Stimulated activated CD8-positive, alpha-beta memory T cell treated with anti-CD3 and anti-CD28 coated beads, Interleukin-4, amount 100 ng/mL, for 4 hours (primary cell): ENCODE measurements at places on chromosomes 1 and 21.

- DNase-seq: no peak
Observed at GRCh38 chr1:171298696-171299095, 15.3 kb upstream of the FMO4 start.

DNA sequence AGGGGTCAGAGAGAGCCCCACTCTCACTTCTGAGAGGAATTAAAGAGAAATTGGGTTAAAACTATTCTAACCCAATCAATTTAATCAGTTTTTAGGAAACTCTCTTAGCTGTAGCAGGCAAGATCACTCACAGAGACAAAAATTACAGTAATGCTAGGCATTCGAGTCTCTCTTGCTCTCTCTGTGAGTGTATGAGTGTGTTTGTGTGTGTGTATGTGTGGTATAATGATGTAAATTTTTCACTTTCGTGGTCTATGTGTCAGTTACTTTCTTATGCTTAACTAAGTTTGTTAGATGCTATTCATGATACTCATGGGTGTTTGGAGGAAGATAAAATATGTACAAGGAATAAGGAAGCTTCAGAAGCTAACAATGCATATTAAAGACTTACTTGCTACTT lies 131.3 kb downstream of the FASLG start:
- no peak for DNase-seq

DNA sequence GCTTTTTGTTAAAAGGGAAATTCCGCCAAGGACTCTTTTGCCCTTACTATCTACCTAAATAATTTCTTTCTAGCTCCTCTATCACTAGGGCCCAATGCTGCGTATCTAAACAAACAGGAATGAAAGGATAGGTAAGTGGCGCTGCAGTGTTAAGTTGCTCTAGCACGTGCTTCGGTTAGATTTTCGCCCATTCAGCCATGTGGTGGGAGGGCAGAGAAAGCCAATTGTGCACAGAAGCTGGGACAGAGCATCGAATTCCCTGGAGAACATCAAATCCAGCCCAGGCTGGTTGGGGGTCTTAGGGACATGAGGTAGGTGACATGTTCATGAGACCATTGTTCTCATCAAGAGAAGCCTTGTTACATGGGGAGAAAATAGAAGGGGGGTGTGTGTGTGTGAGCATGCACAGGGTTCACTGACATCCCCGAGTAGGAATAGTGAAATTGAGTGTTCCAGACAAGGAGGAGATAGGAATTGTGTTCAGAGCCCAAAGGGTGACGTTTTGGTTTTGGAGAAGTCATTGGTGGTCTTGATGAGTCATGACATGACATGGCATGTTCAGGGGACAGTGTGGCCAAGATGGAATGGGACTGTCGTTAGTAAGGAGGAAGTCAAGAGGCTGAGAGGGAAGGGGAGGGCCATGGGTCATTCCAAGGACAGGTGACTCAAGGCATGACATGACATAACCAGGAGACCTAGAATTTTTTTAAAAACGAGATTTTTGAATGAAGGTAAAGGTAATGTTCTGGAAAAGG lies 107.1 kb downstream of the TLR5 start:
- DNase-seq: no peak

DNA sequence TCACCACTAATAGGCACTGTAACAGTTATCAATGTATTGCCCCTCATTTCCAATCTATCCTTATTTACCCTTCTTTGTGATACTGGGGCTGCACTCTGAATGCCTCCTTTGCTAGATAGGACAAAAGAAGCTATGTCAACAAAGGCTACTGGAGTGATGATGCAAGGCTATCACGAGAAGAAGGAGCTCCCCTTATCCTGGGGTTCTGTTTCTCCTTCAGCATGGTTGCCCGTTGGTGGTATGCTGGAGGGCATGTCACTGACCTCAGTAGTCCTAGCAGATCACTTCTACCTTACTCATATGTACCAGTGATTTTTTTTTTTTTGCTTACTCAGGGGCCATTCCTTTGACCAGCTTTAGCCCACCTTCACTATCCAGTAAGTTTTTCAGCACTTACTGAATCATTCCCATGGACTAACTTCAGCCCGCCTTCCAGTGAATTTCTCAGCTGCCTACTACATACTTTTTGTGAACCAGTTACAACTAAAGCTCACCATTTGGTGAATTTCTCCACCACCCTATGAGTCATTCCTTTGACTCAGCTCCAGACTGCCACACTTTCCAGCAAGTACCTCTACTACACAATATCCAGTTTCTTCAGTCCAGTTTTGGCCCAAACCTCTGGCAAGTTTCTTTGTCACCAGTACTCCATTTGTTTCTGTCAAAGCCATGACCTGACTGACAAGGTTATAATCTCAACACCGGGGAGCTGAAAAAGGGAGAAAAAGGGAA lies 944.5 kb downstream of the KCNT2 start:
- DNase-seq: no peak

- DNase-seq: no peak
Observed at GRCh38 chr1:223711173-223711572, 1.2 kb upstream of the CAPN2 start.

DNA sequence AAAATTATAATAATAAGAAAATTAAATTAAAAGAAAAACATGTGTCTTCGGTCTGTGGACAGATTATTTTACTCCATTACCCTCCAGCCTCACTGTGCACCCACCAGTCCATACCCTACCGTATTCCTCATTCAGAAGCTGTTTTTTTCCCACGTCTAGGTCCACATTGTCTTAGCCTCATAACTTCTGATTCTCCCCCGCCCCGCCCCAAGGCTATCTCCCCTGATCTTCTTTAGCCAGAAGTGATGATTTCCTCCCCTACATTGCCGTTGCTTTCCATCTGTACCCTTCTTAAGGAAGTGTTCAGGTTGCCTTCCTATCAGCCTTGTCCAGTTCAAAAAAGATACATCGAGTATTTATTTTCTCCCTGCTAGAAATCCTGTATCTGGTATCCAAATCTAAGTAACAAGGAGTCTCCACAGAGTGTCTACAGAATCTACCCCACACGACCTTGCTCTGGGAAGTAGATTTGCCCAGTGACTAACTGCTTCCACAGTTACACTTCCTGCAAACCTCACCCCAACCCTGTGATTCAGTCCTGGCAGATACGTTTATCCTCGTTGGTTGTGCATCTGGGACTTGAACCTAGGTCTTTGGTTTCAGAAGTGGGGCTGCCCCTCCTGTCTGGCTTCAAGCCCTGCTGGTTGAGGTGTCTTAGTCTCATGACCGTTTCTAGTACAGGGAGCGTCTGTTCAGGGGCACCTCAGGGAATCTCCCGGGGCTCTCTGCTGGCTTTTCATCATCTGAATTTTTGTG lies 470.2 kb downstream of the CAMTA1 start:
- DNase-seq: no peak

GRCh38 chr1:210669951-210670350 lies 341.2 kb downstream of the HHAT start:
- no peak for DNase-seq

DNA sequence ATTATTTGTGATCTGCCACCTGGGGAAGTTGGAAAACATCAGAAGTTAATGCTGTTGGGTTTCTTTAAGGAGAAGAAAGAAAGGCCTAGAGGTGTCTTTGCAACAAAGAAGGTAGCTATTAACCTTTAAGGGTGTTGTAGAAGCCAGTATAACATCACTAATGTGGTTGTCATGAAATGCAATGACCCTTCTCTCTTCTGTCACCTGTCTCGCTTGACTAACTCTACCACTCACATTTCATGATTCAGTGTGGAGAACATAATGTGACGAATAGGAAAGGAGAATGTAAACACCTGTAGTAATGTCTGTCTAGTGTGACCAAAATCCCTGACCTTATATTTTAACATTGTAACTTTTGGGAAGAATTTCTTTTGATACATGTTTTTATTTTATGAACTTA lies 211.7 kb upstream of the UBE2U start:
- no peak for DNase-seq

- DNase-seq: no peak
Observed at GRCh38 chr1:245188403-245188802, 33.6 kb downstream of the KIF26B start.

- no peak for DNase-seq
Observed at GRCh38 chr1:226814751-226815537, 55.5 kb upstream of the PSEN2 start.

- DNase-seq: no peak
Observed at GRCh38 chr1:25906644-25907300, 553 bp upstream of the STMN1 start.

DNA sequence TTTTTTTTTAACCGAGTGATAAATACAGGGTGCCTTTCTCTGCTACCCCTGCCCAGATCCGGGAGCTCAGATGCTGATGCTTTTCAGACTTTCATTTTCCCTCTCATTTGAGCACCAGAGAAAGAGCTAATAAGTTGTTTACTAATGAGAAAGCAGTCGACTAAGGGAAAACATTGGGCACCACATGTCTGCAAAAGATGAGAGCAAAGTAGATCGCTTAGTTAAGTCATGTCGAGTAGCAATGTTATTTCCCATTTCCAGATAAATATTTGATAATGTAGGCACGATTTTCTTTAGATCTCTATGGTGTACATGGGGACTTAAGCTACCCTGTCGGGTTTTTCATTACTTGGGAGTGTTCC lies 1.2 kb downstream of the PKN2 start:
- DNase-seq: no peak

DNA sequence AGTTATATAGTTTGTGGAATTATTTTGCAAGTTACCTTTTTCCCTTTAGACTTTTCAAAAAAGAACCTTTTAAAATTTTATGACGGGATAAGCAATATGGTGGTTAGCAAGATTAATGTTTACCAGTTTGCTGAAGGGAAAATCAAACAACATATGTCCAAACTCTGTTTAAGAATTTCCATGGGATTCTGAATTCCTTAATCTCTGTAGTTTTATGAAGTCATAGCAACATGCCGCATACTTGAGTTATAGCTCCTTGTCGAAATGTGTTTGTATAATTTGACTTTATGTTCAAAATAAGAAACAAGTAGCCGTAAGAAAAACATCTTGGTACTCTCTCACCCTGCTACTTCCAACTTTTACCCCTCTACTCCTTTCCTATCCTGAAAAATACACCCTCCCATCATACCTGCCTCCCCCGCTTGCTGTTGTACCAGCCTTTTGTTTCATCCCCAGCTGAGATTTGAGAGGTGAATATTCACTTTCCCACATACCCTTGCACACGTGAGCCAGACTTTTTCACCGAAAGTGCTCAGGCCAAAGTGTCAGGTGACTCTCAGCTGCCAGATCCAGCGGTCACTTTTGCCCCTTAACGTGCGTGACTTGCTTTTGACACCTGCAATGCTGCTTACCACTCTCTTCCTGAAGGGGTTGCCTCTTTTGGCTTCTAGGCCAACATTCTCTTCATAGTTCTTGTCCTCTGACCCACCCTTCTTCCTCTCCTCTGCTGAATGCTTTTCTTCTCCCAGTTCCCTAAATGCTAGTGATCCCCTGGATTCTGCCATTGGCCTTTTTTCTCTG lies 83.5 kb upstream of the ZNF326 start:
- DNase-seq: no peak

GRCh38 chr1:222828939-222829338 lies 14.1 kb downstream of the DISP1 start:
- DNase-seq: no peak

DNA sequence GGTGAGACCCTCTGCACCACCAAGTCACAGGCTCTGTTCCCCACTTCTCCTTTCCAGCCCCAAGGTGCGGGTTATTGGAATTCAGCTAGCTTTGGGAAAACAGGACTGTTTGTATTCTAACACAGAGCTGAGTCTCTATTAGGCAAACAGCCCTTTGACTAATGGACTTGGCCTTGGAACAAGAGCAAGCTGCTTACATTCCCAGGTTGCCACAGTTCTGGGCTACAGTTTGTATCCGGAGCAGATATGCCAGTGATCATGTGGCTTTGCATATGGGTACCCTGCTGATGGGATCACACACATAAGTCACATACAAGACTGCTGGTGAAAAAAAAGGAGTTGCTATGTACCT lies 110.5 kb upstream of the COA6 start:
- DNase-seq: no peak
